Dermis blood vessel endothelial cell (primary cell): ENCODE measurements at places on chromosomes 6 and 20. TPM values are rescaled to one million over a fixed set of nuclear protein-coding genes. Genes with fewer than 3 reads are reported as not detected.

Gene RPN2
- 247 and 405 TPM in 2 replicates for total RNA-seq

Gene RAET1E
- total RNA-seq = 0.09 TPM in 1 of 2 replicates, not detected in the other

Gene KIAA1755
- total RNA-seq = 0.05 and 0.51 TPM in 2 replicates

Gene TBC1D32
- total RNA-seq = 3.8 and 5.6 TPM in 2 replicates

Gene SEL1L2
- total RNA-seq = not detected in 2 replicates
